ENCODE measurements at places on chromosomes 12 and 14.

- DNase-seq: no peak
Measured at GRCh38 chr12:109734219-109735000, 20.8 kb downstream of the FAM222A start.

DNA sequence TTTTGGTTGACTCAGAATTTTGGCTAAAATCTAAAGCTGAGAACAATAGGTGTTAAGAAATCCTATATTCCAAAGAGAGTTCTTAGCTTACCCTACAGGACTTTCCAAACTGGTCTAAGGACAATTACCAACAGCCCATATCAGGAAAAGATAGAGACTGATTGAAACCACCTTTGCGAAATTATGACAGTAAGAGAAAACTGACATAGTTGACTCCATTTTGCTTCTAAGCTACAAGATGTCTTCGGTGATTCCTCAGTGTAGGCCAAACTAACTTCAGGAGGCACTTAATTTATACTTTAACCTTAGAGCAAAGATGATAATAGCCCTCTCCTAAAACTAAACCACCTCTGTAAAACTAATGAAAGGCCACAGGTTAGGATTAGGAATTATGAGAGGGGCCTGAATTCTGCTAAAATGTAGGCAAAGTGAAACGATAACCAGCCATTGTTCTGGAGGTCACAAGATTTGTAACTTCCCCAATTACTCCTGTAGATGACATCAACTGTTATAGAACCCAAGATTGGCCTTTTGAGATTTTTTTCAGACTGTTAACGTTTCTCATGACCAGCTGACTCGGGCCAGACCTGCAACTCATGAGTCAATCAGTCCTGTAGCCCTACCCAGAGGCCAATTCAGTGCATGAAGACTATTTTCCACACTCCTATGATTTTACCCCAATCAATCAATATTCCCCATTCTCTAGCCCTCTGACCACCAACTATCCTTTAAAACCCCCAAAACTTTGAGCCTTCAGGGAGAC lies 43.0 kb downstream of the KLRG1 start:
- DNase-seq: no peak

DNA sequence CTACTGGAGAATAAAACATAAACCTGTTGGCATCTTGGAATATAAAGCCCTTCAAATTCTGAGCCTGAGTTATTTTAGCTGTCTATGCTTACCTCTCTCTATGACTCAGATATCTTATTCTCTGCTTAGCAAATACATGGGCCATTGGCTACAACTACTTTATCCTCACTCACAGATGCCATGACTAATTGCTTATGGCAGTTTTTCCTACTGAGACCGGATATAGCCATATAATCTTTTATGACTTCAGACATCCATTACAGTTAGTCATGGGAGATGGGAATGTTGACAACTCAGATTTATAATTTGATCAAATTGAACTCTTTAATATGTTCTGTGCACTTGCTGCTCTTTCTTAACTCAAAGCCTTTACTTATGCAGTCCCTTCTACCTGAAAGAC lies 502.4 kb upstream of the ATP2B1 start:
- no peak for DNase-seq

- DNase-seq: no peak
Measured at GRCh38 chr12:132159555-132160003, 15.3 kb downstream of the NOC4L start.

GRCh38 chr12:27576667-27577347 lies 52.8 kb downstream of the PPFIBP1 start:
- DNase-seq: no peak
